ENCODE measurements at places on chromosomes 7 and 10.

- no peak for DNase-seq
Observed at GRCh38 chr10:112045938-112046337, 137.6 kb downstream of the GPAM start.

DNA sequence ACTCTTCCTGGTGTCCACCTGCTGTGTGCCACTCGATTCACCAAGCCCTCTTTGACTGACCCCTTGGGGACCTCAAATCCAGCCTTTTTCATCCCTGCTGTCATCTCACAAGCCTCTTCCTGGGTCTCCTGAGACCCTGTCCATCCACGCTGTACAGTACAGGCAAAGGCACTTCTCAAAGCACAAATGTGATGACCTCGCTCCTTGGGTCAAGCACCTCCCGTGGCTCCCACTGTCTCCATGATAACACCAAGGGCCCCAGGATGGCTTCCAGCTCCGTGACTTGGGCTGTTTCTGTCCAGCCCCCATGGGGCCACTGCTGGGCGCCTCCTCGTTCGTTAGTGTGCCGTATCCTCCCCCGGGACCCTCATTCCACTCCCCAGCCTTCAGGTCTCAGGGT is 28.7 kb downstream of the PVRIG start:
- no peak for DNase-seq

DNA sequence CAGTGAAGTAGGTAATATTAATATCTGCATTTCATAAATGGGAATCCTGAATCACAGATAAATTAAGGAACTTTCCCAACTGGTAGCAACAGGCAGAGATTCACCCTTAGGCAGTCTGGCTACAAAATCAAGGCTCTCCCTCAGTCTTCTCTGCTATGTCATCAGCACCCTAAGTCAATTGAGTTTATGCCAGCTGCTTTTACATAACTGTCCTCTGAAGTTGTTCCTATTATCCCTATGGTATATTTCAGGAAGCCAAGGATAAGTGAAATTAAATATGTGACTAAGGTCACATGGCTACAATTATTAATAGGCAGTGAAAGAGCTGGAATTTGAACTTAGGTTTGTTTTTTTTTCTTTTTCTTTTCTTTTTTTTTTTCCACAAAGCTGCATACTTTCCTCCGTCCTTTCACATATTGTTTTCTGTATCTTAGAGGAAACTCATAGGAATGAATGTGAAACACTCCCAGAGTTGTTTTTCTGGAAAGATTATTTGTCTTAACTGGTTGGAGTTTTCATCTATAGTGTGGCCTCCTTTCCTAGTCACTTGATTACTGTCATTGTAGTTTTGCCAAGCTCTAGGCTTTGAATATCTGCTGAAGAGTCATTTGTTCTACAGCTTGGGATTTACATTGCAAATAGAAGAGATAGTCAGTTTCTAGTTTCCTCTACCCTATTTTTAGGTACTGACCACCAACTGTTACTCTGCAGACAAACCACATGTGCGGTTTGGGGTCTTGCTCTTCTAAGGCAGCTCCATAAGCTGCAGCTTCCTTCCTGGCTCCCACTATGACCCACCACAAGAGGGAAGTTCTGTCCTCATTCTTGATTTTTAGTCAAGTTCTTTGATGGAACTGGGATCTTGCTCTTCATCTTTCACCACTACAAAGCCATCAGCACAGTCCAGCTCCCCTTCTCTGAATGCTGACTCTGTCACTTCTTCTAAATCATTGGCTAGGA is 338.0 kb upstream of the KIAA1217 start:
- DNase-seq: no peak

GRCh38 chr10:86230557-86231180 is 135.9 kb downstream of the GRID1 start:
- no peak for DNase-seq

GRCh38 chr7:47027695-47028240 is 554.1 kb downstream of the TNS3 start:
- no peak for DNase-seq

- peak; percentile 29 for DNase-seq
Observed at GRCh38 chr7:65216469-65216868, 157.2 kb upstream of the ZNF92 start.

GRCh38 chr7:67683628-67684027 is 687.0 kb downstream of the TYW1 start:
- no peak for DNase-seq

DNA sequence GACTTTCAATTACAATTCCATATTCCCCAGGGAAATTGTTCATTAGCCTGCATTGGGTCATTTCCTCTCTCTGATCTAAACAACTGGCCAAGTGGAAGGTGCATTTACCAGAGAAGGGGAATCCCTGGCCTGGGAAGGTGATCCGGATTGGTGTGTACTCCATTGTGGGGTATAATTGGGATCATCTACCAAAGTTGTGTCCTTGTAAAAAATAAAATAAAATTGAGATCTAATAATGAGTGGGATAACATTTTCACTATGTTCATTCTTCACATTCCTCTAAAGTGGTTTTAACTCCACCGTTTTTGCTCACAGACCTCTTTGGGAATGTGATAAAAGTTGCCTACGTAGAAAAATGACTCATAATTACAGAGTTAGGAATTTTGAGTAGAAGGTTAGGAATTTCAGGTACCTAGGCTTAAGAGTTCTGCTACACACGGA is 22.8 kb downstream of the ARL5B start:
- no peak for DNase-seq

GRCh38 chr7:67505449-67505848 is 508.8 kb downstream of the TYW1 start:
- DNase-seq: no peak

DNA sequence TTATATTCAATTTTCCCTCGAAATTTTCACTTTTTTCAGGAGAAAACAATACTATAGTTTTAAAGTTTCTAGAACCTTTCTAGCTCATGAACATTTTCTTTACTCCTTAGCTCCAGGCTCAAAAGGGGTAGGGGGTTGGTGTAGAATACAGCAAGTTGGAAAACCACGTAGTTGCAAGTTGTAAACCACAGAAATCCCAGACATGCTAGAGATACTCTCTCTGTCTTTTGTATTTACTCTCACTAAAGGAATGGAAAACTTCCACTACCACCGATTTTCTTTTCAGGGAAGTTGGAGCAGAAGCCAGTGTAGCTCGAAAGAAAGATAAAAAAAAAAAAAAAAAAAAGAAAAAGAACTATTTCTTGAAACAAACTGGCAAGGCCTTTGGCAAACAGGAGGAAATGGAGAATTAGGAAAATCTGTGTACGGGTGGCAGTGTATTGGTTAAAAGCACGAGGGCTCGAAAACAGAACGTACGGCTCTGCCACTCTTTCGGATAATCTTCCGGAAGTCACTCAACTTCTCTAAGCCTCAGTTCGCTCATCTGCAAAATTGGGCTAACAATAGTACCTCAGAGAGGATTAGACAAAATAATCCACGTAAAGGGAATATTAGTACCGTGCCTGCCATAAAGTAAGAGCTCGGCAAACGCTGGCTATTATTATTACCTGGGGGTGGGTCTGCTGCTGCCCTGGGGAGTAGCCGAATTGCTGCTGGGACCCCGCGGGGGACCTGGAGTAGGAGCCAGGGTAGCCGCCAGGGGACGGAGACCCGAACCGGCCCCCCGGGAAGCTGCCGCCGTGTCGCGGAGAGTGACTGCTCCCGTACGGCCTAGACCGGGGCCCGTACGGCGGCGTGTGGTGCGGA is 628 bp downstream of the MPLKIP start:
- no peak for DNase-seq

- no peak for DNase-seq
Observed at GRCh38 chr7:43716598-43716997, 12.7 kb downstream of the COA1 start.

DNA sequence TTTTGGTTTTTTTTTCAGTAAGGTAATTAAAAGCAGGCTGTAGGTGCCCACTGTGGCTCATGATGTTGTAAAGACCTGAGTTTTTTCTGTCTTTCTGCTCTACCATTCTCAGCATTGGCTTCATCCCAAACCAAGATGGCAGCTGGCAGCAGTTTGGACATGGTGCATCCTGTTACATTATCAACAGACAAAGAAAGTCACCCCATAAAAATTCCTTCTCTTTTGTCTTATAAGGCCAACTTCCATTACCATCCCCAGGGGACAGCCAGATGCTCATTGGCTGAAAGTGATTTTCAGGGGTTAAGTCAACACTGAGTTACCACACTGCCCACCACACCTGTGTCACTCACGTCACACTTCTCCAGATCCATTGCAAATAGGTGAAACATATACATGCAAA is 558.4 kb downstream of the SDK1 start:
- DNase-seq: no peak

DNA sequence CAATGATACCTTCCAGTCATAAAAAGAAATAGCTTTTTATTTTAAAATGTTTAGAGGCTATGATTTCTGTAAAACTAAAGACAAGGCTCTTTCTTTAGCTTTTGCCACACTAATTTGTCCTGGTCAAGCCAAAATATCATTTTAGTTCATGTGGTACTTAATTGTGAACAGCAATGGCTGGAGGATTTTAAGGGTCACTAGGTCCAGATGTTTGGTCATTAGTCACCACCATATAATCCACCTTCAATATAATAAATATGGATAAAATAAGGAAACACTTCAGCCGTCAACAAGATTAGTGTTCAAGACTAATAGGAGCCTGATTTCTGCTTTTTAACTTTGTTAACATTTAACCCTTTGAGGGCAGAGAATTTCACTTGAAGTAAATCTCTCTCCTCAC is 50.0 kb upstream of the HGF start:
- DNase-seq: no peak

GRCh38 chr7:69457595-69458504 is 140.4 kb upstream of the AUTS2 start:
- no peak for DNase-seq

GRCh38 chr10:110858297-110858934 is 13.3 kb upstream of the PDCD4 start:
- DNase-seq: no peak

- no peak for DNase-seq
Observed at GRCh38 chr10:129078346-129078745, 388.7 kb upstream of the MGMT start.

DNA sequence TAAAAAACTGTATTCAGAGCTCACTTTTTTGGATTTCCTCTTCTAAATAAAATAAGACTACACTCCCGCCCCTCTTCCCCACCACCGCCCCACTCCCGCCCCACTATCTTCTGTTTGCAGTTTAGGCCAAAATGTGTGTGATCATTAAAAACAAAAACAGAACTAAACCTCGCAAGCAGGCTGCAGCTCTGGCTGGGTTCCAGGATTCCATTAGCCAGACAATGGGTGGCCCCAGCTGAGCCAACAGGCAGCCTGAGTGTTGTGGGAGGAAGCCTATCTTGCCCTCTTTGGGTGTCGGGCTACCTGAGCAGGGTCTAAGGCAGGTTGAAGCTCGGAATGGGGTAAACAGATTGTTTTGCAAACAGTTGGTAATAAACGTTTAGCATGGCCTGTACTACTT is 41.7 kb downstream of the ARL4A start:
- no peak for DNase-seq

DNA sequence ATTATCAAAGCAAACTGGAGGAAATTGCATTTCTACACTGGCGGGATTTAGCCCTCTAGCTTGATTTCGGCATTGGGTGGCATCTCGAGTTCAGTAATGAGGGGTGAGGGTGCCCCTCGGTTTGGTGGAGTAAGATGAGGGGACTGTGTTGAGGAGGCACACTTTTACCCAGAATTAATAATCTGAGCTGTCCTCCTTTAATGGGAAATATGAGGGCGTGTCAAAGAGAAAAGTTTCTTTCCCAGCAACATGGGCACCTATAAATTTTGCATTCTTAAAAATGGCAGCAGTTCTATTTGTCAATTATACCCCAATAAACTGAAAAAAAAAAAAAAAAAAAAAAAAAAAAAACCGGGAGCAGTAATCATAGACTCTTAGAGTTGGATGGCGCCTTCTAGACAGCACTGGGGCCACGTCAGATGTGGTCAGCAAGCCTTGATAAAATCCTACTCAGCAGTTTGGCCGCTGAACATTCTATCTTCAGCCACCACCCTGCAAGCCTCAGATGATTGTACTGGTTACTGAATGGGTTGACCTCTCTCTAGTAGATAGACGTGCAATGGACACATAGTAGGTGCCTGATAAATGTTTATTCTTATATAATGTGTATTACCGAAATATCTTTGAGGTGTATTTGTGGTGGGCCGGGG is 931 bp downstream of the PAPSS2 start:
- no peak for DNase-seq

GRCh38 chr10:45456233-45456632 is 82.2 kb downstream of the ALOX5 start:
- no peak for DNase-seq

GRCh38 chr10:102620591-102621442 is 23.5 kb upstream of the TRIM8 start:
- no peak for DNase-seq

DNA sequence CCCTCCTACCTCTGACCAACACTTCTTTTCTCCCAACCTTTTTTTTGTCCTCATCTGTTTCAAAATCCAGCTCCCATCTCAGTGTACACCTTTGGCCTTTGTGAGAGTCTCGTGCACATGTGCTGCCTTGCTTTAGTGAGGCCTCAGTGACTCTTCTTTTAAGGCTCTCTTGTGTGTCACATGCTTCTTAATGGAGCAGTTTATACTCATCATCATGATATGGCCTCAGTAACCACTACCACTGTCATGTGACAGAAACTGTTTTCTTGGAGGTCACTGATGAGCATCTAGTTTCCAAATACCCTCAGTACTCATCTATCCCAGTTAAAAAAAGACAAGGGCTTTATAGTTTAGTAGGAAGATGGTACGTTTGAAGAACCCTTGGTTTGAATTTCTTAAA is 8.1 kb upstream of the ARHGAP22 start:
- DNase-seq: no peak

- no peak for DNase-seq
Observed at GRCh38 chr10:4813023-4813422, 13.0 kb upstream of the AKR1E2 start.

GRCh38 chr10:38209332-38209731 is 115.2 kb downstream of the ZNF37A start:
- DNase-seq: no peak

DNA sequence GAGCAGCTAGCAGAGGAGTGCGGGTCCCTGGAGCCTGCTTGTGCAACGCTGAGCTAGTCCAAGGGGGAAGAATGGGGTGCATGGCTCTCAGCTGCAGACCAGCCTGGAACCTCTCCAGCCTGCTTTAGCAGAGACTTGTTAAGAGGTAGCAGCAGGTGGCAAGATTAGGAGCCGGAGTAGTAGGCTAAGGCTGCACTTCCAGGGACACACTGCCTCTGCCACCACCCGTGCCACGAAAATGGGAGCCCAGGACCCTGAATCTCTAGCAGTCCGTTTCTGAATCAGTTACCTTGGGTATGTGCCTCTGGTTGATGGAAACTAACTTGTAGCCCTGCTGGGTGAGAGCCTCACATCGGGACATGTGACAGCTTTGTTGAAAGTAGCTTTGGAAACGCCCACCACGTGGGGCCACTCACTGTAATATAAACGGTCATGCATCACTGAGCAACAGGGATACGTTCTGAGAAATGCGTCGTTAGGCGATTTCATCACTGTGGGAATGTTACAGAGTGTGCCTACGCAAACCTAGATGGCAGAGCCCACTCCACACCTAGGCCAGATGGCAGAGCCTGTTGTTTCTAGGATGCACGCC is 25.9 kb downstream of the HTRA1 start:
- DNase-seq: no peak
